ENCODE measurements at places on chromosomes 5 and 9.

GRCh38 chr5:139472386-139473030, 1.7 kb downstream of the SMIM33 start:
- DNase-seq, result no peak

- DNase-seq, result peak; percentile 10
These were observed 87.0 kb upstream of the TLE1 start for GRCh38 chr9:81776390-81776789.

DNA sequence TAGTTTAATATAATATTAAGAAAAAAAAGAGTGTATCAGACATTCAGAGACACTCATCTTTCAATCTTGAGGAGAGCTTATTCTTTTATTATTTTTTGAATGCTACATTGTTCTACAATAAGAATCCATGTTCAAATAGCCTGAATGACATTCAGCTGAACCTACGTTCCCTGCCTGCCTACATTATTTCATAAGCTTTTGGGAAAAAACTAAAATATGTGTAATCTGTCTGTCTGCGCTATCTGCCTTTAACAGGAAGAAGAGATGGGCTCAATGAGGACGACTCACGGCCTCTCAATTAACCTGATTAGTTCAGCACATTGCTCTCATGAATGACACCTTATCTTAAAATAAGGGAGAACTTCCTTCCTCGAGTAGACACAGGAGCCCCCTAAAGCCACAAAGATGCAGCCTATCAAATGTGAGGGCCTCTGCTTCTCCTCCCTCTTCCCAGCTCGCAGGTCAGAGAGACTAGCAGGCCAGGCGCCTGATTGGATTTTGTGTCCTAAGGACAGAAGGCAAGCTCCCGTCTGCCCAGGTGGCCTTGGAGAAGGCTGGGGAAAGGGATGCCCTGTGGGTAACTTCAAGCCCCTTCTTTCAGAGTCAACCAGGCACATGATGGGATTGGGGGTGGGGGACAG, 37.8 kb downstream of the EBF1 start:
- DNase-seq, result no peak

DNA sequence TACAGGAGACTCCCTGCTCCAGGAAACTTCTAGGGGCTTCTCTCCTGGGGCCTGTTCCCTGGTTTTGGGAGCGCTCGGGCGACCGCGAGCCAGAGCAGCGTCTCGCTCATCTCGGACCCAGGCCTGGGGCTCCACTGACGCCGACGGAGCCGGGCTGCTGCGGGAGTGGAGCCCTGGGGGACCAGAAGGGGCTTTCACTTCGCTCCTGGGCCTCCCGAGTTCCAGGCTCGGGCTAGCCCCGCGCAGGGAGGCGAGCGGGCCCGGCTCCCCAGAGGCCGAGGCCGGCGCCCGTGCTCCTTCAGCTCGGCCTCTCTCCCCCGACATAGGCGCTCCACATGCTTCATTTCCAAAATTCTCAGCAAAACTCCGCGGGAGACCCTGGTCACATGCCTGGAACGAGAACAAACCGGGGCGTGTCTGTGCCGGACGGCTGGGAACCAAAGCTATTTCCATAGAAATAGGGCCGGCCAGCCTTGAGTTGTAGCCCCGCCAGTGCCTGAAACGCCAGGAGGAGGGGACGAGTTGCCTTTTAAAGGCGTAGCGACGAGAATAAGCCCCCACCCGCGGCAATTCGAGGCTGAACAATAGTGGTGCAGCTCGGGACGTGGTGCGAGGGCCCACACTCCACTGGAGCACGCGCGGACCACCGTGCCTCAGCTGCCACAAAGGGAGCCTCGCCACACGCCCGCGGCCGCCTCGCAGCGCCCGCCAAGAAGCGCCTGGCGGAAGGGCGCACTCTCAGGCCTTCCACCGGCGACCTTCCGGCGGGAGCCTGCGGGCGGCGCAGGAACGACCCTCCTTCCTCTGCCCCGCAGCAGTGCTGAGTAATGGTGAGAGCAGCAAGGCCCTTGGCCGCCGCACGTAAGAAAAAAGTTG, 1.1 kb upstream of the G3BP1 start:
- peak; percentile 80 for DNase-seq

GRCh38 chr5:57037355-57037754, 85.4 kb upstream of the MIER3 start:
- peak; percentile 48 for DNase-seq

GRCh38 chr5:88952996-88953643, 70.1 kb upstream of the MEF2C start:
- no peak for DNase-seq

DNA sequence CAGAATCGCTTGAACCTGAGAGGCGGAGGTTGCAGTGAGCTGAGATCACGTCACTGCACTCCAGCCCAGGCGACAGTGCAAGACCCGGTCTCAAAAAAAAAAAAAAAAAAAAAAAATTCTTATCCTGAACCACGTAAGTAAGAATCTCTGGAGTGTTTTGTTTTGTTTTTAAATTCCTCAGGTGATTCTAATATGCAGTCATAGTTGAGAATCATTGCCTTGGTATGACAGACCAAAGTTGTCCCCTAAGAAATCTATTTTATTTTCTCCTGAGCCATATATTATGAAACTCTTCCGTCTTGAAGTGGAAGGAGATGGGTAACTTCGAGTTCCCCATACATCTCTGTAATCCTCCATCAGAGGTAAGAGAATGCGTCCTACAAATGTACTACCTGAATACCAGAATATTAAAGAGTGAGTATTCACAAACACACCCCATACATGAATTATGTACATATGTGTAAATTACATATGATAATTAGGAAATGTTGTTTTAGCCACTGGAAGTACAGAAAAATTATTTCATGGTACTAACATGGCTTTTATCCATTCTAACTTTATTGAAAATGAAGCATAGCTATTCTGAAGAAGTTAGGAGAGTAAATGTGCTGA, 26.7 kb upstream of the SVEP1 start:
- no peak for DNase-seq

- DNase-seq, result no peak
These were observed 20.9 kb upstream of the ARHGAP26 start for GRCh38 chr5:142749321-142749720.

GRCh38 chr9:124456341-124457078, 6.3 kb downstream of the ADGRD2 start:
- DNase-seq, result no peak

DNA sequence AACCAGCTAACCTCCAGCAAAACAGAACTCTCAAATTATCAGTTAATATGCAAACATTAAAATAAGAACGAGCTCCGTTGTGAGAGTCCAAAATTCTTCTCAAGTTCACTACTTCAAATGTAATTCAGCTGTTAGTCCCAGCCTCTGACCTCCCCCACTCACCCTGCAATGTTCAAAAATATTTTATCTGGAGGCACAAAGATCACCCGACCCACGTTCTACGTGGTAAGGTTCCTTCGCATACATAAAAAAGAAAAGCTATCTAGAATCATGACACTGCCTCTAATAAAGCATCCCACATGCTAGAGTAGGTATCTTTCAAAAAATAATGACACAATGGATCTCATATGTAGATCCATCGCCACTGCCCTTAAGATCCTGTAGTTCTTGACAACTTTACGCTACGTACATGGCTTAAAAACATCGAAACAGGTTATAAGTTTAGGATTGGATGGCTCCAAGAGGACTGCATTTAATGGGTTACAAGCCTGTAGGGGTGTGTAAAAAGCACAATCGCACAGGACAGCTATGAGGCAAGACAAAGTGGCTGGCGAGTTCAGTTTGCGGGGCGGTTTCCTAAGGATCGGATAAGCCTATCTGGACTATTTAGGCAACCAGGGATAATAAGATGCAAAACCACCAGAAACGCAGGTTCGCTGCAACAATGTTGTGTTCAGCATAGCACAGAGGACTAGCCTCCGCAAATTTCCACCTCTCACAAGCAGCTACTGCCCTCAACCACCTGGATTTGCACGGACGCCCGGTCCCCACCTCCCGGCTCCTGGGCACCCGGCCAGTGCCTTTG, 969 bp downstream of the CLK4 start:
- no peak for DNase-seq

DNA sequence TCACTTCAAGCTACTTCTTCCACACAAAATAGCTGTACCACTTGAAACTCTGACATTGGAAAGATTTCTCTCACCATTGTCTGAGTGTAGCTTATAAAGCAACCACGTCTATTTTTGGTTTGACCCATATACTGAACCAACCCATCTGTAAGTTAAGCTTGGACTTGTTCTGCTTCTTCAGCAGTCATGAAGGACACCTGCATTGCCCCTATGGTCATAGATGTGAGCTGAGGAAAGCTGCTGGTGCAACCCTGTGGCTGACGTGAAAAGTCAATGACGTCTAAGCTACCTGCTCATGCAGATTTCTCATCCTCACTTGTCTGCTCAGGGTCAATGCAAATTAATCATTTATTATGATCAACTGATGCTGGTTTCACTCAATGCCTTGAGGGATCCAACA, 417.4 kb downstream of the CETN3 start:
- DNase-seq, result no peak

- no peak for DNase-seq
These were observed 11.7 kb upstream of the NSMF start for GRCh38 chr9:137470785-137471184.

GRCh38 chr9:100427366-100428263, 672 bp downstream of the MSANTD3 start:
- peak; percentile 25 for DNase-seq

DNA sequence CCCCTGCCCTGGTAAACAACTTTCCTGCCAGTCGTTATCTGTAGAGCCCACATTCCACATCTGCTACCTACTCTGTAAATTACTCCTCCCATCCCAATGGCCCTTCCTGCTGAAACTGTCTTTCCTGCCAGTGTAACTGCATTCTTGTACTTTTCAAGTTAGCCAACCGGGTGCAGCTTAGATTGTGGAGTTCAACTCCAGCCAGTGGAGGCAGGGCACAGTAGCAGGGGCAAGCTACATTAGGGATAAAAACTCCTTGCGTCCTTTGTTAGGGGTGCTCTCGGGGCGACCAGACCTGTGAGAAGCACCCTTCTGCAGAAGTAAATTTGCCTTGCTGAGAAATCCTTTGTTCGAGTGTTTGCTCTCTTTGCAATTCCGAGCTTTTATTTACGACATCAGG, 639.0 kb upstream of the TYRP1 start:
- DNase-seq, result no peak

DNA sequence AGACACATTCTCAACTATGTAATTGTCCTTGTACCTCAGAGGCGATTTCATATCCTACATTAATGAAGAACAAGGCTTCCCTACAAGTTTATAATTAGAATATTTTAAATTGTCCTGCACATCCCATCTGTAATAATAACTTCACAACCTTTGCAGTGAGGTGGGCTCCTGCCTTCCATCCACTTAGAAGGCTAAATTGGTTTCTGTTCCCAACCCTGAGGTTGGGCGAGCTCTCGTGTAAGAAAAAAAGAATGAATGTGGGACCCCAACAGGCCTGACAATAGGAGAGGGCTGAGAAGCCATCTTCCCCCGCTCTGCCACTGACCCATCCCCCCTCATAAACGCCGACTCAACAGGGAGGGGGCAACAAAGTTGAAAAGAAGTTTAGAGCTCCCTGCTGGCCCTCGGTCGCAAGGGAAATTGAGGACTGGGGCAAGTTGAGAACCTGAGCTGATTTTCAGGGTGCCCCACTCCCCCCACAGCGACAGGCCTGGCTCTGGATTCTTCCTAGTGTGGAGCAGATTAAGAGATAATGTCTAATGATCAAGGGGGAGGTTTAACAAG, 9.4 kb downstream of the BARHL1 start:
- DNase-seq, result no peak

DNA sequence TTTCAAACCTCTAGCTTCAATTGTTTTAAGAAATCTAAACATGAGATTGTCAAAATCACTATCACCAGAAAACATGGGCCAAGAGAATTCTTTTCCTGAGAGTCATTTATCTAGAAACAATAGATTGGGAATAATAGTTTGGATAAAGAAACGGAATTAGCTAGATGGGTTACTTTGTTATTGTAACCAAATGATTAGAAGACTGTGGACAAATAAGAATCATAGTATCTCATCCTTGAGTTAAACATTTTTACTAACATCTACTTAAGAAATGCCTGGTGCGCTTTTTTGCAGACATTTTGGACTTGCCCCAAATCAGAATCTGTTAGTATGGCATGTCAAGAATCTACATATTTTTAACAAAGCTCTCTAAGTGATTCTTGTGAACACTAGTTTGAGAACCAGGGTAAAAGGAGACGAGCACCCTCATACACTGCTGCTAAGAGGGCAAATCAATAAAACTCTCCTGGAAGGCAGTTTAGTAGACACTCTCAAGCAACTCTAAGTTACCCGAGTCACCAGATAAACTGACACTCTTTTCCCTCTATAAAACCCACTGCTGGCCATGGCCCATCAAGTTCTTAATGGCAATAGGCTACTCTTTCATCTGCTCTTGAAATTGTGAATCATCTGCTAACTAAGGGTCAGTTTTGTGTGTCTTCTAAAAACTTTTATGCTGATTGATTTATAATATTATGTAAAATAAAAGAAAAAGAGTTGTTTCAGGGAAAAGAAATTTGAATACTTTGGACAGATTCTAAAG, 39.1 kb downstream of the TPD52L3 start:
- no peak for DNase-seq

DNA sequence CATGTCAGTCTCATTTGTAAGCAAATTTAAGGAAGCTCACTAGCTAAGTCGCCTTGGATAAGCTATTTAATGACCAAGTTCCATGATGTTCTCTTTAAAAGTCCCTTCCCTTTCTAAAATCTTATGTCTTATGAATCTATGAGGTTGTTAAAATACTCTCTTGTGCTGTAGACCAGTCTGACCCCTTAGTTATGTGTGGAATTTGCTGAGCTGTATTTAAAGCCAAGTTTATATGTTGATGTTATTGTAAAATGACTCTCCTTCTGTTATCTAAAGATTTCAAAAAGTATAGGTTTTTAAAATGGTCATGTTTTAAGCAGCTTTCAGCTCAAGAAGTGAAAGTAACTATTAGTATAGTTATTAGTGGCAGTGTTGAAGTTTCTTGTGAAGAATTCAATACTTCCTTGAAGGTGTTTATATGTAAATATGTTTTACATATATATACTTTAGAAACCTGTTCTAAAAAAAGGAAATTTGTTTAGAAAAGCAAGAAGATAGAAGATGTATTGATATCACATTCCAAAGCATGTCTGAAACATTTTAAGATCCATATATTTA, 92.2 kb downstream of the CDC42SE2 start:
- no peak for DNase-seq

GRCh38 chr9:127224178-127224882, 40.2 kb upstream of the GARNL3 start:
- DNase-seq, result peak; percentile 97

DNA sequence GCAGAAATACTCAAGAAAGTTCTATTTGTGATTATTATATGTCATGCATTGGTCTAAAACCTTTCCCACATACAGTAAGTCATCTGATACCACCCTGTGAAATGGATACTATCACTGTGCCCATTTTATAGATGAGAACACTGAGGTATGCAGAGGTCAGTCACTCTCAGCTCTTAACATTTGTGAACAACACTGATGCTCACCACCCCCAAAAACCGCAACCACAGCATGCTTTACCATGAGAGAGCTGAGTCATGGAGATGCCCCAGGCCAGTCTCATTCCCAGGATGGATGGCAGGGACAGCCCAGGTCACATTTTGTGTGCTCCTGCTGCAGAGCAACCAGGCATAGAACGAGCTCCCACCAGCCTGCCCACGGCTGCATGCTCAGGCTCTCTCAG, 53.5 kb upstream of the IRX1 start:
- peak; percentile 31 for DNase-seq

- DNase-seq, result no peak
These were observed 31.9 kb downstream of the ARSB start for GRCh38 chr5:78953092-78953800.

Data from RPMI8226 (cell line).